ENCODE measurements at places on chromosomes 3 and 15.

GRCh38 chr3:11300970-11301369 lies 28.8 kb downstream of the ATG7 start:
- no peak for DNase-seq

DNA sequence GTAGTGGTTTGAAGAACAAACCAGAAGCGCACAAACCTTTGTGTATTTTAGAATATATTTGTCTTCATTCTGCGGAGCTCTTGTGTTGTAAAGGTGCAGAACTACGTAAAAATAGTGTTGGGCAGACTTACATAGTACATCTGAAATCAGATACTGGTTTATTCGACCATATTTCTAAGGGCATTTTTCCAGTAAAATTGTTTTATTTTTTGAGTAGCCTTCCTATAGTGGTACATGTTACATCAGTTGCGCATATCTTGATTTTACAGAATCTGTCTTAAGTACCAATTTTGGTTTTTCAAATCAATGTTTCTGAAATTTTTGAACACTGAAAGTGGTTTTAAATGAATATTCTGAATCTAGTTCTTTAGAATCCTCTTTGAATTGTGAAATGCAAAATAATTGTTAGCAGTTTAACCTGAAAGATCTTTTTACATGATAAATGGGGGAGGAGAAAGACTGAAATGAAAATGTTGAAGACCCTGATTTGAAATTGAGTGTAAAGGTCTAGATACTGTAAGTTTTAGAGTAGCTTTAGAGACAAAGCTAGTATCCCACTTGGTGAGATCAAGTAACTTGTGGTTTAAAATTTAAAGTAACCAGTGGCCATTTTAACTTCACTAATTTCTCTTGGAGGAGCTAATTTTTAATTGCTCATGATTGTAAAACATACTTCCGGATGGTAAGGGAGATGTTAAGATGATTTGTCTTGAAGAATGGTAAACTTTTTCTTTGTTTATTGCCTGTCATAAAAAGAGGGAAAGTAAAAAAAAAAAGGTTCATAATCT lies 15.5 kb upstream of the CHD2 start:
- DNase-seq, result no peak

DNA sequence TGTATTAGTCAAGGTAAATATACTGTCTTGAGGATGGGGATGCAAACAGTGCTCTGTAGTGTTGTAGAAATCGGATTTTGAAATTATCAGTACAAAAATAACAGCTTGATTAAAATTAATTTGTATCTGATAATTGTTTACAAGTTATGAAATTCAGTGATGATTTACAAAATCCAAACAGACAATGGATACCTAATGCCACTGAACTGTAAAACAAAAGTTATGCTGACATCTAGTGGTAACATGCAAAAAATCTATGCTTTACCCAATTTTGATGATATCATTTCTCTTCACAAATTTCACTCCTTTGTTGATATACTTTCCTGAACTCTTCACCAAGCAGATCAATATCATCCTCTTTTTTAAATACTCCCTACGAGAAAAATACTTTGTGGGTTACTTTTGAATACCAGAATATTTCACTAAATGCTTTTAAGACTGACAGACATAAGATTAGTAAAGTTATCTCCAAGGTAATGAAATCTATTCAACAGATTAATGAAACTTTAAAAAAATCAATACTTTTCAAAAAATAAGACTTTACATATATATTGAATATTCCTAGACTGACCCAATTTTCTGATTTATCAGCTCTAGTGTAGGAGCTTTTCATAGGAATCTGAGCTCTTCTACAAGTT lies 36.0 kb downstream of the MNS1 start:
- DNase-seq, result no peak

DNA sequence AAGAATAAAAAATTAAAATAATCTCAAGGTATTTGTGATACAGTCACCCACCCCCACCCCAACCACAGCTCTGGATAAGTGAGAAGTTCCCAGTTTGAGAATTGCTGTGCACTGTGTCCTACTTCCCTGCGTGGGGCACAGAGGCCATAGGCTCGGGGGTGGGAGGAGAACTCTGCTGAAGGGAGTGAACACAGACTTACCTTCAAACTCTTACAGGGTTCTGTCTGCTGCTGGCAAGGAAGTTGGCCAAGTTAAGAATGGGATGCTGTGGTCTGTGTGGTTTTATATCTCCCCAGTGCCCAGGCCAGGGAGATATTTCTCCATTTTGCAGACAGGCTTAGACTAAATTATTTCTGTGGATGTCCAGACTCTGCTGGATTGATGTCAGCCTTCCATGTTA lies 37.6 kb downstream of the SPTSSB start:
- no peak for DNase-seq

DNA sequence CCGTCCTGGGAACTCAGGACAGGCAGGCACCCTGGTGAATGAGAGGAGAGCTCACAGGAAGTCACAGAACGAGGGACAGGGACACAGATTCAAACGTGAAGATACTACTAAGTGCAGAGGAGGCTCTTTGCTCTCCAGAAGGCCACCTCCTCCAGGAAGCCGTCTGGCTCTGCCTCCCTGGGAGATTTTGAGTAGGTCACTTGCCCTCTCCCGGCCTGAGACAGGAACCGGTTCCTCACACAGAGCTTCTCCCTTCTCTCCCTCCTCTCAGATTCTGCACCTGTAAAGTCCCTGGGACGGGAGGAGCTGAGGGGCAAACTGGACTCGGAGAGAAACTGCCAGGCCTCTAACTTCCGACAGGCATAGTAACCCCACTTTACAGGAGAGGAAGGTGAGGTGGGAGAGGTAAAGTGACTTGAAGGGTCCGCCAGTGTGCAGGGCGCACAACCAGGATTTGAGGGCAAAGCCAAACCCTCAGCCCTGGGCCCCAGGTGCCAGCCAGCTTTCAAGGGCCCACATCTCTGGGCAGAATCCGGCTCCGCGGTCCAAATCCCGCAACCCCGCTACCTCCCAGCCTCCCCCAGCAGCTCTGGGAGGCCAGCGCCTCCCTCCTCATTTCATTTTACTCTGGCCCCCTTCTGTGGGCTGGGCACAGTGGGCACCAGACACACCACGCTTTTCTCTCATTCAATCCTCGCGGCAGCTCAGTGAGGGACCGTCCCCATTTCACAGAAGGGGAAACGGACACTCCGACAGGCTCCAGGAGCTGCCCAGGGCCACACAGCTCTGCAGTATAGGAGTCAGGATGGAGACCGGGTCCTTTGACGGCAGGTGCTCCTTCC lies 150.2 kb downstream of the SMAD6 start:
- no peak for DNase-seq

DNA sequence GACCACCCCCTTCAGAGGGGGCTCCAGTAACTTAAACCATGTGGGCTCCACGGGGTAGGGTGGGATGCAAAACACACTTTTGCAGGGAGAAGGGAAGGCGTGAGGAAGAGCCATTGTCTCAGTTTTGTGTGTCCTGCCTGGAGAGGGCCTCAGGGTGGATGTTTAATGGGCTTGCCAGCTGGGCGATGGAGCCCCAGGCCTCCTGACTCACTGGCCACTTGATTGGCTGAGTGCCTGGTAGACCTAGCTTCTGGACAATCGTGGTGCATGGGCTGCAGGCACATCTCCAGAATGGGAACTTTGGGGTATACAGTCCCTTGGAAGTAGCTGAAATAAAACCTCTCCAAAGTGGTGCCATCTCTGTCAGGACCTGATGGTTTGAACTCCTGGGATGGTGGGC lies 118.3 kb upstream of the MRPS22 start:
- no peak for DNase-seq

- no peak for DNase-seq
Measured at GRCh38 chr3:195282961-195283360, 12.0 kb upstream of the XXYLT1 start.

DNA sequence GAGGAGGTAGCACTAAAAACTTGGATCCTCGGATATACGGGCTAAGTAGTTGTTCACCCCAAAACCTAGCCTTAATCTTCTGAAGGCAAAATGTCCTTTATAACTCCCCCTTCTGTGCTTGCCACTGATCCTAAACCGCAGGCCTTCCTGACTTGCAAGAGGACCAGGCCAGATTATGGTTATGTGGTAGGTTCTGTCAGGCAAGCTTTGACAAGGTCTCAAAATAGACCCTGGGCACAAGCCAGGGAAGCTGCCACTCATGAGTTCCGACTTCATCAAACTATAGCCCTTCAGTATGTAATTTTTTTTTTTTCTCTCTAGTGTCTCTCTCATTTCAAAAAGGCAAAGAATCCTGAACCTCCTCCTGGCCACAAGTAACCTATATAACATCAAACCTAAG lies 3.2 kb downstream of the LRRFIP2 start:
- DNase-seq, result no peak

DNA sequence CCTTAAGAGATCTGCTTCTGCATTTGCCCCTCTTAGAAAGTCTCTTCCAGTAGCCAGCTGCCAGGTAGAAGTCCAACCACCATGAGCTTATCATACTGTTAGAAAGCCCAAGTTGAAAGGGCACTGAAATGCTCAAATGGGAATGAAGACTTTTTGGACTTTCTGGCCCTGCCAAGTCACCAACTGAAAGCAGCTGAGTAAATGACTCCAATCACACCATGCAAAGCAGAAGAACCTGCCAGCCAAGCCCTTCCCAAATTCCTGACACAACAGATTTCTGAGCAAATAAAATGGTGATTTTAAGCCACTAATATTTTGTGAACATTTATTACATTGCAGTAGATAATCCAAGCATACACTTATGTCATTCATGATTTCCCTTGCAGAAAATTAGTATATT lies 2.1 kb upstream of the CMTM8 start:
- no peak for DNase-seq

DNA sequence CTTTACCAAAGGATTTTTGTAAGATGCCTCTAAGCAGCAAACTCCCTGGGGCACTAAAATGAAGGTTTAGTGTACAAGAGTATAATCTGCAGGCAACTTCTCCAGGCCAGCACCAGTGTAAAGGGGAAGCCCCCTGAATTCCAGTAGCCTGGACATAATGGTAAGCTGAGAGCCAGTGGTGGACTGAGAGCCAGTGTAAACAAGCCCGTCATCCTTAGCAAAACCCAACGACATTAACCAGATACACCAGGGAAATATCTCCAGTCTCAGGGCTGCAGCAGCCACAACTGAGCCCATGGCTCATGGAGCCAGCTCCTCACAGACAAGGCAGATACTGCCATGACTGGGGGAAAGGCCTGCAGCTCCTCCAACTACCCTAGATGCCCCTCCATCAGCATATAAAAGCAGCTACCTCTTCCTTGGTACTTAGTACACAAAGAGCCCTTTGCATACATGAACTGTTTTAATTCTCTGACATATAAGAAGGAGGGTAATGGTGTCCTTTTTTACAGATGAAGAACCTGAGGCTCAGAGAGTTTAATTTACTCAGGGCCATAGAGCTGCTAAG lies 21.7 kb downstream of the PARP16 start:
- no peak for DNase-seq

DNA sequence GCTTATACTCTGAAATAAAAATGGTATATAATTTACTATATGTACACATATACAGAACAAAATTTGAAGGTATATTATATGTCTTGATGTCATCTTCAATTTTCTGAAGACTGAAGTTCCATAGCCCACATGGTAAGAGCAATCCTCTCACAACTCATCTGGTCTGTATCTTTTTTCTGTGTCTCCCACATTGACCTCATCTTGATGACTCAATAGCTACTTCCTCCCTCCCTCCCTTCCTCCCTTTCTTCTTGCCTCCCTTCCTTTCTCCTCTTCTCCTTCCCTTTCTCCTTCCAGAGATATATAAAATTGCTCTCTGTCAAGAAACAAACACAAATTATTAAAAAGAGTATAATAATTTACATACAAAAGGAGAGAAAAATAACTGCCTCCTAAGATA lies 268.5 kb downstream of the SQOR start:
- no peak for DNase-seq

- DNase-seq, result no peak
Measured at GRCh38 chr15:40323953-40324937, 753 bp downstream of the INAFM2 start.

- DNase-seq, result no peak
Measured at GRCh38 chr3:8503461-8503860, 1.8 kb downstream of the LMCD1 start.

DNA sequence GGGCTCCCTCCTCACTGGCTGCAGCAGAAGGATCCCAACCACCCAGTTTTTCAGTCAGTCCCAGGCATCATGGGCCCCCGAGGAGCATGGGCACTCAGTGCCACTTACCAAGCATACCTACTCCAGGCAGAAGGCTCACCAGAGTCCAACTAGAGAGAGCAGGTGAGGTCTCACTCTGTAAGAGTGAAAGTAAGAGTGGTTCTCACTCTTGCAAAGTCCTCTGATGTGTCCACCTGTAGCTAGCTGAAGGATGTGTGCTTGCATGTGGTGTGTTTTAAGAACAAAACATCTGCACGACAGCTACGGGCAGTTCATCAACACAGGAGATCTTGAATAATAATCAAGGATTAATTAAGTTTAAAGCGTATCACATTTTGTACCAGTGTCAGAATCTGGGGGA lies 49.7 kb downstream of the CCK start:
- no peak for DNase-seq

DNA sequence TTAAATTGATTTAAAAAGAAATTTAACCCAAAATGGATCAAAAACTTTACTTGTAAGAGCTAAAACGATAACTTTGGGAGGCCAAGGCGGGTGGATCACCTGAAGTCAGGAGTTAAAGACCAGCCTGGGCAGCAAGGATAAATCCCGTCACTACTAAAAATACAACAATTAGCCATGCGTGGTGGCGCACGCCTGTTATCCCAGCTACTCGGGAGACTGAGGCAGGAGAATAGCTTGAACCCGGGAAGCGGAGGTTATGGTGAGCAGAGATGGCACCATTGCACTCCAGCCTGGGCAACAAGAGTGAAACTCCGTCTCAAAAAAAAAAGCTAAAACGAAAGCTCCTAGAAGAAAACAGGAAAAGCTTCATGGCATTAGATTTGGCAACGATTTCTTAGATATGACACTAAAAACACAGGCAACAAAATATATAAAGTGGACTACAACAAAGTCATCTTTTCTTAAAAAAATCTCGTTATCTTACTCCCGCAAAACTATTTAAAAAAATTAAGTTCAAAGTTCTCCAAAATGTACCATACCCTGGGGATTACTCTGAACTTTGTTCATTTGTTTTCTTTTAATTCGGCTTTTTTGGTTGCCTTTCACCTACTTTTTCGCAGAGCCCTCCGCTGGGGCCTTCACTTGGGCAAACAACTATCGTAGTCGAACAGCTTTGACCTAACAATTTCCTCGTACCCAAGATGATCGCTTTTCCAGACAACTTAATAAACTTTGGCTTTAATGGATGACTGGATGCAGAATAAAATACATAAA lies 2.9 kb downstream of the HDDC3 start:
- DNase-seq, result no peak

DNA sequence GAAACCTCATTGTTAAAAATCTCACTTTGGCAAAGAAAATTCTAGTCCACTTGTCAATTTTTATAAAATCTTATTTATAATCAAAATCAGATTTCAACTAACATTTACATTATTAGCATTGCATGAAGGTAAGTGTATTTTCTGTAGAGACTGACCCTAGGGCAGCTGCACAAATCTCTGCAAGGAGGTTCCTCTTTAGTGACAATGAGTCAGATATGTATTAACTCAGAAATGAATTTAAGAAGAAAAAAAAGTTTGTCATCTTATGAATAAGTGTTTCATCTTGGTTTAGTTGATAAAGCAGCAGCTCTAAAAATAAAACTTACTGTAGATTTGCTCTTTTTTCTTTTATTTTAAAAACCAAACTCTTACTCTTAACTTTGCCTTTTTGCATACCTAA lies 9.0 kb upstream of the GNB4 start:
- DNase-seq, result no peak
